OCI-LY7 (cell line): ENCODE measurements at places on chromosomes 4 and X.

- DNase-seq: no peak
Measured at GRCh38 chr4:122044501-122044900, 92.6 kb upstream of the TRPC3 start.

GRCh38 chrX:39551762-39552161 lies 546.0 kb downstream of the BCOR start:
- DNase-seq: no peak

DNA sequence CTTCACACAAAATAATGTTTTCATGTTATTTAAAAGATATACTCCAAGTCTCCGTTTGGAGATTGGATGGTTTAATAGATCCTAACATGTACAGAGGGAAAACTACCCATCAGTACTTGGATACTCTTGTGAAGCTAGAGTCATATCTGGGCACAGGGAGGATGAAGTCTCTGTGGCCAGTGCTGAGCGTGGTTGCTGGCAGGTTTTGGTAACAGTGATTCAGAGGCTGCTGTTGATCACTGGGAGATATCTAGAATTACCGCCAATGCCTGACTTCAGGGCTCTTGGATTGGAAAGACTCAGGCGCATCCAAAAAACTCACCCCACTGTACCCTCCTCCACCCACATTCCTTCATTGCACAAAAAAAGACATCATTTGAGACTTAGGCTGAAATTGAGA lies 107.2 kb upstream of the PGRMC2 start:
- no peak for DNase-seq

DNA sequence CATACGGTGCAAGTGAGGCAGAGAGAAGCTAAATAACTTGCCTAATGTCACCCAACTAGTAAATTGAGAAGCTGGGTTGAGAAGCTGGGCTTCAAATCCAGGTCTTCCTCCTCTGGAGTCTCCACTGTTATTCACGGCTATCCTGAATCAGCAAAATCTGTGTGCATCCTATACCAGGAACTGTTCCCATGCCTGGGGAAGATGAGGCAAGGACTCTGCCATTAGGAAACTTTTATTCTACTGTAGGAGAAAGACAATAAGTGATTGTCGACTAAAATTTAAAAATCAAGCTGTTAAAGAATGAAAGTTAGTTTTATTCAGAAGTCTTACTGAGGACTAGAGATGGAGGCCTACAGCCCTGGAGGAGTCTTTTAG lies 872 bp upstream of the TEC start:
- DNase-seq: no peak

DNA sequence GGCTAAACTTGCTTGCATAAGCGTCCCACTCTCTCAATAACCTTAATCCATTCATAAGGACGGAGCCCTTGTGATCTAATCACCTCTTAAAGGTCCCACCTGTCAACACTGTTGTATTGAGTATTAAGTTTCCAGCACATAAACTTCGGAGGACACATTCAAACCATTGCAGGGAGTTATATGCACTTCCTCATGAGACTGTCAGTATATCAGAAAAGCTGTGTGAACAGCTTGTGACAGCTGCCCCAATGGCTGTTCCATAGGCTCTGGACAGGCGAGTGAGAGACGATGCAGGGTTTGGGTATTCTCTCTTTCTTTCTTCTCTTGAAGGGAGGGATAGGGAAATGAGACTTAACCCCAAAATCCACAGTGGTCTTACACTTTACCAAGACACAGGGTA lies 64.2 kb upstream of the RPL34 start:
- no peak for DNase-seq

DNA sequence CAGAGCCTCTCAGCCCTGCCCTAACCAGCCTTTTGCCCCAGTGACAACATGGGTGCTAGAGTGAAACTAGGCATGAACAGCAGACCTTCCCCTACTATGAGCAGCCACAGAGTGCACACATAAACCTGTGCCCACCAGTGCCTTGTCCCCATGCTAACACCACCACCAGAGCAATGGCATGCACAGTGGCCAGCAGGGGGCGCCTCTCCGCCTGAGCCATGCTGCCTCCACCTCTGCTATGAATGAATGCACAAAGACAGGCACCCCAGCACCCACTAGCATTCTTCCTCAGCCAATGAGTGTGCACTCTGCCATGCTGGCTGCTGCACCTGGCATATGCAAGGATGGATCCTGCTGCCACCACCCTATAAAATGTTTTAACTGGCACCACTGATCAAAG lies 286.9 kb upstream of the FGF16 start:
- DNase-seq: peak; percentile 25

DNA sequence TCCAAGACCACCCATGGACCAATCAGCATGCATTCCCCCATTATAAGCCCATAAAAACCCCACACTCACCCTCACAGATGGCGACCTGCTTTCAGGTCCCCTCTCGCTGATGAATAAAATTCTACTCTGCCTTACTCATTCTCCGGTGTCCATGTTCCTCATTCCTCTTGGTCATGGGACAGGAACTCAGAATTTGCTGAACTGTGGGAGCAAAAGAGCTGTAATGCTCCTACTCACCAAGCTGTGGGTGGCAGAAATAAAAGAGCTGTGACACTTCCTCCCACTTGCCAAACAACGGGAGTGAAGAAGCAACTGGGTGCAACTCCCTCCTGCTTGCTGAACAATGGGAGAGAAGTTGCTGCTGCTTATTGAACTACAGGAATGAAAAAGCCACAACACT lies 168.5 kb upstream of the PCDH18 start:
- DNase-seq: no peak

DNA sequence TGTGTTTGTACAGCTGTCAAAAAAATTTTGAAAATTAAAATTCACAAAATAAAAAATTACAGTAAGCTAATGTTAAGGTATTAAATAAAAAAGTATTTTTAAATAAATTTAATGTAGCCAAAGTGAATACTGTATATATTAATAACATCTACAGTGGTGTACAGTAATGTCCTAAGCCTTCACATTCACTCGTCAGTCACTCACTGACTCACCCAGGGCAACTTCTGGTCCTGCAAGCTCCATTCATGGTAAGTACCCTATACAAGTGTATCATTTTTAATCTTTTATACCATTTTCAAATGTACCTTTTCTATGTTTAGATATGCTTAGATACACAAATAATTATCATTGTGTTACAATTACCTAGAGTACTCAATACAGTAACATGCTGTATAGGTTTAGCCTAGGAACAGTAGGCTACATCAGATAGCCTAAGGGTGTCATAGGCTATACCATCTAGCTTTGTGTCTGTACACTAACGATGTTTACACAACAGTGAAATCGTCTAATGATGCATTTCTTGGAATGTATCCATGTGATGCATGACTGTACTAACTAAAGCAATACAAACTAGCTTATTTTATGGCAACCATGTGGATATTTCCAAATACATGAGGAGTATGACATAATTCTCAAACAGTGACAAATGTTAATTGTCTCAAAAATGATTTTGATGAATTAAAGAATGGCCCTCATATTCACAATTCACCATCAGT lies 13.7 kb downstream of the DDX60 start:
- DNase-seq: no peak

DNA sequence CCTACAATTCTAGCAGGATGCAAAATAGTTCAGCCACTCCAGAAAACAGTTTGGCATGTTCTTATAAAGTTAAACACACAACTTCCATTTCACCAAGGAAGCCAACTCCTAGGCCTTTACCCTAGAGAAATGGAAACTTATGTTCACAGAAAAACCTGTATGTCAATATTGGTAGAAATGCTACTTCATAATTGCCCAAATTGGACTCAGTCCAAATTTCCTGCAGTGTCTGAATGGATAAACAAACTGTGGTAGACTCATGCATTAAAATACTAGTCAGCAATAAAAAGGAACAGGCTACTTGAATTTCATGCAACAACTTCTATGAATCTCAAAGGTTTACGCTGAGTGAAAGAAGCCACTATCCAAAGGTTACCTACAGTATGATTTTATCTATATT lies 1738.8 kb upstream of the IGFBP7 start:
- no peak for DNase-seq

- DNase-seq: no peak
Measured at GRCh38 chrX:124386401-124386800, 40.0 kb downstream of the SH2D1A start.

DNA sequence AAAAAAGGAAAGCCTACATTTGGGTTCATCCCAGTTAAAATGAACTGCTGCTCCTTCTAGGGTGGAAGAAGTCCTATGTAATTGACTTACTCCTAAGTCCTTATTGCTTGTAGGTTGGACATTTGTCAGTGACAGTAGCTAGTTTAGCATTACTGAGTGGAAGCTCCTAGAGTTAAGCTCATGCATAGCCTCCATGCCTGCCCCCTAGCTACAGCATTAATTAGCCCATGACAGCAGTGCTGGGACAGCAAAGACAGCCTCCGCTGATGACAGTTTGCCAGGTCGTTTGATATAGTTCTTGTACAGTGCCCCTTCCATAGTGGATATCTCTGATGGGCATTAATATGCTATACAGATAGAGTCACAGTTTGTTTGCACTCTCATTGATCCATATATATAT lies 18.7 kb upstream of the GALNTL6 start:
- DNase-seq: no peak

DNA sequence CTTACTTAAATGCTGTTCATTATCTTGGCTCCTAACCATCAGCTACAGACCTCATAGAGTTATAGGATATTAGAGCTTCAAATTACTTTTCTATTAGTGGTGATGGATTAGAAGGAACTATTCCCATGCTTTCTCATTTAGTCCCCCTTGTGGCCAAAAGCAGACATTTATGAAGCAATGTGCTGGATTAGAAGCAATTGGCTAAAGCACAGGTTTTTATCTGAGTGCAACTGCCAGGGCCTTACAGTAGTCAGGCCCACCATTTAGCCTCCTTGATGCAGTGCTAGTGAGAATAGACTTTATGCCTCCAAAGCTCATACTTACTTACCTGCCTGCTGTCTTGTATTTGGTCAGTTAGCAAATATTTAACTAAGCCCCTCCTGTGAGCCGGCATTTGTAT lies 93.0 kb downstream of the TSPAN7 start:
- DNase-seq: peak; percentile 8
